SJSA1 (cell line): ENCODE measurements at places on chromosomes 2 and 18. TPM values are rescaled to one million over a fixed set of nuclear protein-coding genes. Genes with fewer than 3 reads are reported as not detected.
A peak's percentile ranks its signal among the peaks of the same experiment; 100 is the strongest.

The ASXL3 gene
- total RNA-seq: not detected in 2 replicates

The MFSD2B gene
- total RNA-seq: not detected in 2 replicates

The M1AP gene
- not detected in 2 replicates for total RNA-seq

The VWC2L gene
- not detected in 2 replicates for total RNA-seq

The TANK gene
- 67.5 and 106 TPM in 2 replicates for total RNA-seq

DNA sequence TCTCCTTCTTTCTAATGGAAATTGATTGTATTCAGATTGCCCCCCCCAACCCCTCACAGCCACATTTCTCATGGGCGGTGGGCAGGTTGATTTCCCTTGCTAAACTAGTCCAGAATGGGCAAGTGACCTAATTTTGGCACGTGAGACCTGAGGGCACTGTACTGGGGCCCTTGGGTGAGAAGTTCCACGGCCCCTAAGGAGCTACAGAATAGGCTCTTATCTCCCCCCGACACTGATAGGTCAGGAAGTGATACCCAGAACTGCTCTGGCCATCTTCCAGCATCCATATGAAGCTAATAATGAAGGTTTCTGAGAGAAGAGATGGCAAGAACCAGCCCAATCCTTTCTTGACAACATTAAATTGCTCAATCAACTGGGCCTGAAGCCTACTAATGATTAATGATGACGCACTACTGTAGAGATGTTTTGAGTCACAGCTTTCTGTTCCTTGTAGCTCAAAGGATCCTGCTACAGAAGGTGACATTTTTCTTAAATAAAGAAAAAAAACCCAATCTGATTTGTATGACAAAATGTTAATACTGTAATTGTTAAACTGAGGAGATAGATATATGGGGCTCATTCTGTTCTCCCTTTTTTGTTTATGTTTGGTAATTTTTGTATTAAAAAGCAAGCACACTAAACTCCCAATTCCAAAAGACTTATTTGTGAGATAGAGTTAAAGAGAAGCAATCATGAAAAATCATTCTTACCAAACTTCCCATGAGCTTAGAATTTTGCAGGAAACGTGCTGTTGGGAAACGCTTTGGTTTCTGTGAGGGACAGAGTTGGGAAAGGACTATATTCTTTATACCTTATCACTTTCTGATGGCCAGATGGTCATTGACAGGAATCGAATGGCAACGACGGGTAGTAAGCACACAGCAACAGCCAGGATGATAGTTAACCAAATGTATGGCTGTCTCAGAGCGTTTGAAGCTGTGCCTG is 28.2 kb upstream of the NARS1 start:
- no peaks in the 10 kb centered on the region for H3K4me1 ChIP-seq
- DNase-seq: no peak
- H3K36me3 ChIP-seq: peaks cover 13% of the 10 kb centered on the region
- no peak overlapping the region for H3K4me3 ChIP-seq

DNA sequence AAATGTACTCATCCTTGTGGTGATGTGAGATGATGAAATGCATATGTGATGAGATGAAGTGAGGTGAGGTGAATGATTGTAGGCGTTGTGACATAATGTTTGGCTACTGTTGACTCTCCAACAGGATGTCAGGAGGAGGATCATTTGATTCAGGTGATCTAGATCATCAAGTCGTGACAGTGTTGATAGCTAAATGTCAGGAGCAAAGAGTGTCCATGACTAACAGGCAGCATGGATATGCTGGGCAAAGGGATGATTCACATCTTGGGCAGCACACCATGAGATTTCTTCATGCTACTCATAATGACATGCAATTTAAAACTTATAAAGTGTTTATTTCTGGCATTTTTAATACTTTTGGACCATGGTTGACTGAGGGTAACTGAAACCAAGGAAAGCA is 40.2 kb upstream of the UBXN4 start:
- DNase-seq: no peak
- no peak overlapping the region for H3K27ac ChIP-seq
- no peaks in the 10 kb centered on the region for H3K36me3 ChIP-seq

DNA sequence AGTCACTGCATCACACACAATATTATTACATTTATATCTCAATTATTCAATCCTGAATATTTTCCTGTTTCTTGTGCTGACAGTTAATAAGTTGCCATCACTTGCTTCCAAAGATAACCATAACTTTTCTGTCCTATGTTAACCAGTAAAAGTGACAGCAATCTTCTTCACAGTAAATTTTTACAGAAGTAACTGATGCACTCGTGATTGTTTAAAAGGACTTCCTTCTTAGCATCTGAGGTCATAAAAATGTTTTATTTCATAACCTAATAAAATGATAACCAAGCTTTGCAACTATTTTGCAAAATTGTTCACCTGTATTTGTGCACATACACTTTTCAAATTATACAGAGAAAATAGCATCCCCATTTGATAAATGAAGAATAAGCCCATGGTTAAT is 20.6 kb upstream of the ANKRD62 start:
- H3K4me3 ChIP-seq: no peak overlapping the region
- peaks cover 8% of the 10 kb centered on the region; the same call in 1 of the 2 replicates for H3K27me3 ChIP-seq
- no peaks in the 10 kb centered on the region for H3K4me1 ChIP-seq

GRCh38 chr2:77938462-77938861 is 416.3 kb upstream of the LRRTM4 start:
- no peaks in the 10 kb centered on the region for H3K36me3 ChIP-seq
- no peak overlapping the region for H3K27ac ChIP-seq
- H3K27me3 ChIP-seq: no peaks in the 10 kb centered on the region
- no peak for DNase-seq
- no peak overlapping the region for H3K4me3 ChIP-seq

GRCh38 chr2:127173057-127173456 is 47.0 kb downstream of the CYP27C1 start:
- H3K4me1 ChIP-seq: peaks cover 20% of the 10 kb centered on the region
- H3K27me3 ChIP-seq: no peaks in the 10 kb centered on the region
- DNase-seq: peak; percentile 37
- H3K4me3 ChIP-seq: no peak overlapping the region

DNA sequence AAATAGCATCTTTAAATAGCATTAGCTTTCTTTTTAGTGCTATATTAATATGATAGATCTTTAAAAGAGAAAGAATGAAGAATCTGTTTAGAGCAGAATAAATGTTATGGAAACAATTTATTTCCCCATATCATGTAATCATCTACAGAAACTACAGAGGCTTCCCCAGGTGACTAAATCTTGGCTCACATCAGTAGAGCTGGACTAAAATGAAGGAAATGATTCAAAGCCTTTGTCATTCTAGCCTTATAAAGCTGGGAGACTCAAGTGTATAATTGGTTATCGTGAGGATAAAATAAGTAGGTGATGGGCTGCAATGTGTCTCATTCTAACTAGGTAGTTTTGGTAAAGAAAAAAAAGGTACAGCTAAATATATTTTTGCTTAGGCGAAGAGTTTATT is 83.2 kb upstream of the UNC80 start:
- H3K36me3 ChIP-seq: no peaks in the 10 kb centered on the region
- H3K4me1 ChIP-seq: no peaks in the 10 kb centered on the region
- H3K27me3 ChIP-seq: peaks cover 8% of the 10 kb centered on the region; the same call in 1 of the 2 replicates
- H3K27ac ChIP-seq: no peak overlapping the region

DNA sequence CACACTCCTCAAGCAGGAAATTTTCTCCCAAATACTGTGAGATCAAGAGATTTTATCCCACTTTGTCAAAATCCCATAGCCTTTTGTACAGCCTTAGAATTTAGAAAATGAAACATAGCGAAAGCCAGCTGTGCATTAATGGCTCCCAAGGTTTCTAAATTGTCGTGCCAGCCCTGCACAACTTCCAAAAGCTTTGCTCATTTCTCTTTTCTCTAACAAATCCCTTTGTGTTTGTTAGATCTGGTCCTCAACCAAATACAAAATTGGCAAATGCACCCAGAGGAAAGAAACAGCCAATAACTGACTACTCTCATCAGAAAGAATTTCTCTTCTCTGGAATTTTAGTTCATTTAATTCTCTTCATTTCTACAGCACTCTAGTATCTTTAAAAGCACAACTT is 361.1 kb downstream of the INSIG2 start:
- no peaks in the 10 kb centered on the region for H3K27me3 ChIP-seq
- DNase-seq: no peak
- no peaks in the 10 kb centered on the region for H3K36me3 ChIP-seq
- H3K27ac ChIP-seq: no peak overlapping the region

- no peaks in the 10 kb centered on the region for H3K36me3 ChIP-seq
- peaks cover 53% of the 10 kb centered on the region for H3K4me1 ChIP-seq
- no peaks in the 10 kb centered on the region for H3K27me3 ChIP-seq
- no peak overlapping the region for H3K4me3 ChIP-seq
- H3K27ac ChIP-seq: peak overlapping the region; percentile 48
Measured at GRCh38 chr18:519019-519879, 18.7 kb upstream of the COLEC12 start.

GRCh38 chr2:136486115-136486514 is 279.2 kb upstream of the THSD7B start:
- H3K4me1 ChIP-seq: no peaks in the 10 kb centered on the region
- no peaks in the 10 kb centered on the region; the same call in 1 of the 2 replicates for H3K27me3 ChIP-seq
- DNase-seq: no peak
- no peaks in the 10 kb centered on the region for H3K36me3 ChIP-seq

- no peak overlapping the region for H3K27ac ChIP-seq
- no peaks in the 10 kb centered on the region for H3K36me3 ChIP-seq
- no peaks in the 10 kb centered on the region for H3K4me1 ChIP-seq
- H3K27me3 ChIP-seq: 0 out of 2 replicates have a peak, but pooled peaks cover 3% of the 10 kb centered on the region
Measured at GRCh38 chr18:7021994-7022840, 95.4 kb downstream of the LAMA1 start.

- no peak for DNase-seq
- H3K36me3 ChIP-seq: no peaks in the 10 kb centered on the region
- H3K4me3 ChIP-seq: no peak overlapping the region
- no peaks in the 10 kb centered on the region for H3K4me1 ChIP-seq
- H3K27ac ChIP-seq: no peak overlapping the region
- no peaks in the 10 kb centered on the region for H3K27me3 ChIP-seq
Measured at GRCh38 chr18:33538418-33539042, 39.5 kb upstream of the ASXL3 start.

GRCh38 chr2:55721596-55722215 is 28.1 kb upstream of the PNPT1 start:
- no peak overlapping the region for H3K27ac ChIP-seq
- H3K4me1 ChIP-seq: no peaks in the 10 kb centered on the region
- DNase-seq: no peak
- H3K4me3 ChIP-seq: no peak overlapping the region
- H3K27me3 ChIP-seq: no peaks in the 10 kb centered on the region
- no peaks in the 10 kb centered on the region for H3K36me3 ChIP-seq
